ENCODE measurements at places on chromosomes 5 and 9.

DNA sequence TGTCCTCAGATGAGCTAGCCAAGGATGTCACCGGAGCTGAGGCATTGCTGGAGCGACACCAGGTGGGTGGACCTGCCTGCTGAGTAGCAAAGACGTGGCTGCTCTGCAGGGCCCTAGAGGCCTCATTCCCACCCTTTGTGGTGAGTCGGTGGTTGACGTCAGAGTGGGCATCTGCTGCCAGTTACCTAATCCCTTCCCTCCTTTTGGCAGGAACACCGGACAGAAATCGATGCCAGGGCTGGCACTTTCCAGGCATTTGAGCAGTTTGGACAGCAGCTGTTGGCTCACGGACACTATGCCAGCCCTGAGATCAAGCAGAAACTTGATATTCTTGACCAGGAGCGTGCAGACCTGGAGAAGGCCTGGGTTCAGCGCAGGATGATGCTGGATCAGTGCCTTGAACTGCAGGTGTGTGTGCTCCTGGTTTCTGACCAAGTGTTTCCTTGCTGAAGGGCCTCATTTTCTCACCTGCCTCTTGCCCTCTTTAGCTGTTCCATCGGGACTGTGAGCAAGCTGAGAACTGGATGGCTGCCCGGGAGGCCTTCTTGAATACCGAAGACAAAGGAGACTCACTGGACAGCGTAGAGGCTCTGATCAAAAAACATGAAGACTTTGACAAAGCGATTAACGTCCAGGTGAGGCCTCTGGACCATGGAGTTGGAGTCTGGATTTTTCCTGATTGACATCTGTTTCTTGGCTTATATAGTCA lies 48.9 kb downstream of the DYNC2I2 start:
- DNase-seq = no peak

DNA sequence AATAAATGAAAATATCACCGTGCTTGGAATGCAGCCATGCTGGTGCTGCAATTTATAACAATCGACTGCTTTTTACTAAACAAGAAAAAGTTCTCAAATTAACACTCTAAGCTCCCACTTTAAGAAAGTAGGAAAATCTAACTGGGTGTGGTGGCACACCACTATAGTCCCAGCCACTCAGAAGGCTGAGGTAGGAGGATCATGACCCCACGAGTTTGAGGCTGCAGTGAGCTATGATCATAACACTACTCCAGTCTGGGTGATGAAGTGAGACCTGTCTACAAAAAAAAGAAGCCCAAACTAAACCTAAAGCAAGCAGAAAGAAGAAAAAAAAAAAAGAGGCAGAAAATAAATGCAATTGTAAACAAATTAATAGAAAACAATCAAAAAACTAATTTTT lies 10.5 kb downstream of the CCNG1 start:
- DNase-seq = no peak

DNA sequence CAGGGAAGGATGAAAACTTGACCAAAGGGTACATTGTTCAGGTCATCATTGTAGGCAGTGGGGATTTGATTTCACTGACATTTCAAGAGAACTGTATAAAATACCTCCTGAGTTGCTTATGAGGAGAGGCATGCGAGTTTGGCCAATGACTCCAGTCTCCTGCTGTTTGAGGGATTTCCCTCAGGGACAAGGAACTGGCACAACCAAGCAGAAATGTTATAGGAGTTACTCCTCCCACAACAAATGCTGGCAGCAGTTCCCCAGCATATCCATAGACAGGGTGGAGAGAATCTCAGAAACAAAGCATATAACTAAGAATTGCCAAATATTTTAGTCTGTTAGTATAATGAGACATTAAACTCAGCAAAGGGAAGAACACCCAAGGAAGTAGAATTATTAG lies 47.2 kb upstream of the FBXL7 start:
- no peak for DNase-seq

DNA sequence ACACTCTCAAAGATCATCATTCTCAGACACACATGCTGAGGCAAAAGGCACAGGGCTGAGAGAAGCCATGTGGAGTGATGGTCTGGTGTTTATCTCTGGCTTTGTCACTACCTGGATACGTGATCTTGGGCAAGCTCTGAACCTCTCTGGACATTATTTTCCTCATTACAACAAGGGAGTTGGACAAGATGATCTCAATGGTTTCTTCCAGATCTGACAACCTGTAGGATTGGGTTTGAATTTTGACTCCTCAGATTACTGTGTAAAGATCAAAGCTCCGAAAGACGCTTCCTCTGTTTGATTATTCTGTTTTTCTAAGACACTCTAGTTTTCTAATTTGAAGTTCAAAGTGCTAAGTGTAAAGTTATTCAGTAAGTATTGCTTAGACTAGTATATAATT lies 20.0 kb downstream of the NUDT2 start:
- no peak for DNase-seq

- DNase-seq = peak; percentile 25
These were observed 71.2 kb downstream of the PLAC8L1 start for GRCh38 chr5:146034127-146034526.

DNA sequence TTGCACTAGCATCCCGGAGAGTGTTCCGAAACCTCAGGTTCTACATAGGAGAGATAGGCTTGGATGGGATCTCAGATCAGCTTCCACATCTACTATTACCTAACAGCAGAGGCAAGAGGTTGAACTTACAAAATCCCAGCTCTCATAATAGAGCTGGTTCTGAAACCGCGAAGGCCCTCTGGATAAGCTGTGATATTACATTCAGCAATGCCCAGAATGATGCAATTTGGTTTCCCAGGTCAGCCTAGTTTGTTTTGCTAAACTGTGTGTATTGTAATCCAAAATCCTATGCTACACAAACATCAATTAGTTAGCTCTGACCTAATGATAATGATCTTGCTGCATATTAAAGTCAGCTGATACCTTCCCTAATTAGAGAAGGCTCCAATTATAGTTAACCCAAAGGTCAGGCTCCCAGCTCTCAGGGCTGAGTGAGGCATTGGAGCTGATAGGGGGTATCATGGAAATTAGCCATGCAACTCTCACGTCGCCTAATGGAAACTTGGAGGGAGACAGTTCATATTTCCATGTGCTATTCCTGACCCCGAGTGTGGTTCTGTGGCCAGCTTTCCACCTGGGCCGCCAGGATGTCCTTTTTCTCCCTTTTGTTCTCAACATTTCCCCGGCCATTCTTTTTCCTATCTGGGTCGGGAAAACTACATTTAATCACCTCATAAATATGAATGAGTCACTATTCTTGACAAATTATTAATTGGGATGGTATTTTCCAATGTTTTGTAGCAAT lies 278.4 kb upstream of the IRX1 start:
- no peak for DNase-seq

DNA sequence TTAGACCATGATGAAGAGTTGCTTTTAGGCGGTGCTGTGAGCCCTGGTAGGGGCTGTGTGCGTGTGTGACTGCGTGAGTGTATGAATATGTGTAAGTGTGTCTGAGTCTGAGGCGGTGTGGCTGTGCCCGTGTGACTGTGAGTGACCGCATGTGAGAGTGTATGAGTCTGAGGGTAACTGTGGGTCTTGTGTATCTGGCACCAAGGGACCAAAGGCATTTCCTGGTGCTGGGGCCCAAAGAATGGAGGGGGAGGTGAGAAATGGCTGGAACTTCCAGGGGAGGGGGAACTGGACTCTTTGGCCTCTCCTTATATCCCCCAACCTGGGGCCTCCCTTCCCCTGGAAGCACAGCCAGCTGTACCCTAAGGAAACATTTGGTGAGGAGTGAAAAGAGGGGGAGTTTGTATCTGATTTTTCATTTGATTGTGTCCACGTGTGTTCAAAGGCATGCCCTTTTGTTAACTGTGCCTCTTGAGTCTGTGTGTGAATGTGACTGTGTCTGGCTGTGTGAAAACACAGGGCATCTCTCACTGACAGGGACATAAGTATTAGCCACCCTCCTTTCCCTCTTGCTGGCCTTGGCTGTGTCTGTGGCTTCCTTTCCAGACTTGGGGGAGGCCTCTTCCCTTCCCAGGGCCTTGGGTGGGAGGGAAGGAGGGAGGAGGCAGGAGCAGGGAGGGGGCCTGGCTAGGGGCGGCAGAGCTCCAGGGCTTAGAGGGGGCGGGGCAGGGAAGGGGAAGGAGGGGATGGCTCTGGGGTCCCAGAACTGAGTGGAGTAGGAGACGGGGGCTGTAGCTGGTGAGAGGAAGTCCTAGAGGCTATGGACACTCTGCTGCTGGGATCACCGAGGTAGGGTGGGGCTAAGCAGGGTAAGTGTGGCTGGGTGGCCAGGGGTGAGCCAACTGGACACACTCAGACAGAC lies 1.4 kb downstream of the IL11RA start:
- no peak for DNase-seq

DNA sequence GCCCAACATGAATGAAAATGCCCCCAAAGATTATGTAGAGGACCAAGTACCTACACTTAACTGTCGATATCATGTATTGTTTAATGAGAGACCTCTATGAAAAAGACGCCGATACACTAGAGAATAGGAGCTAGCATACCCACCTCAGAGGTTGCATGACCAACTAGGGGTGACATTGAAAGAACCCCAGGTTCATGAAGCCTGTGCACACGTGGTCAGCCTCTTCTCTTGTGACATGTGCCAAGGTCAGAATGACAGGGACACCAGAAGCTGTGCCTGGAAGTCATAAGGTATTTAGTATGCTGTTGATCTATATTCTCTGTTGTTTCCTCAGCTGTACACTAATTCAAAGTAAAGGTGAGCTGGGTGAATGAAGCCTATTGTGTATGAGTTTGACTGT lies 1594.1 kb downstream of the EFNA5 start:
- DNase-seq = no peak

- DNase-seq = no peak
These were observed 21.8 kb upstream of the PPP2CA start for GRCh38 chr5:134247428-134248224.

- no peak for DNase-seq
These were observed 61.9 kb downstream of the SNX24 start for GRCh38 chr5:122907276-122907675.

DNA sequence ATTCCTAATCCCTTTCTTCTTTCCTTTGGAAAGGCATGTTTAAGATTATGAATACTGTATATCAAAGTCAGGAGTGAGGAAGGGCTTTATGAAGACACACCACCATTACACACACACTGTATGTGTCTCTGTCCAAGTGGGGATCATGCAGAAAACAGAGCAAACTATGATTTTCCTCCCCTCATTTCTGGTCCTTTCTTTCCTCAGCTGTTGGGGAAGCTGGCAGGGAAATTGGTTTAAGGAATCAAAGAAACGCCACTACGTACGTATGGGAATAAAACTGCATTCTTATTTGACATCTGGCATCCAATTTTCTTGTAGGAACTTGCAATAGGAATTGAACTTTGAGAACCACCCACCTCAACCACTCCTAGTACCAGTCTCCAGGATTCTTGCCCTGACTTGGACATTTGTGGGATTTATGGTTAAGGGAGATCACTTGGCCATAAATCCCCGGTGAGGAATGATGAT lies 125.8 kb downstream of the PDE4D start:
- no peak for DNase-seq

DNA sequence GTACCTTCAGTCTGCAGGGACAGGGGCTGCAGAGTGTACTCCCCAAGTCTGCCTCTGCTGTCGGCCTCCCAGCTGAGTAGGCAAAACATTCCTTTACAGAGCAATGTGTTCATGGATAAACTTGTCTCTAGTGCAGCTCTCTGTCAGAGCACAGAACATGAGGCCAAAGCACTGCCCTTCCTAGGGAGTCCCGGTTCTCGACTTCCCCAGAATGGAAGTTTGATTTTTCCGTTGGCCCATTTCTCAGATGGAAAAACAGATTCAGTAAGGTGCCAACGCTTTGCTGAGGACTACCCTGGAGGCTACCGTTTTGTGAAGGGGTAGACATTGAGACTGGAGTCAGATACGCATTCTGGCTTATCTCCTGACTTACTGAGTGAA lies 422 bp upstream of the TRIM32 start:
- DNase-seq = peak; percentile 5

Data from hematopoietic multipotent progenitor cell treated with erythropoietin and hydrocortisone succinate and interleukin-3 and kit ligand, for 15 days (in vitro differentiated cells).